ENCODE measurements at places on chromosomes 12 and 14. TPM values are rescaled to one million over a fixed set of nuclear protein-coding genes. Genes with fewer than 3 reads are reported as not detected.

DNA sequence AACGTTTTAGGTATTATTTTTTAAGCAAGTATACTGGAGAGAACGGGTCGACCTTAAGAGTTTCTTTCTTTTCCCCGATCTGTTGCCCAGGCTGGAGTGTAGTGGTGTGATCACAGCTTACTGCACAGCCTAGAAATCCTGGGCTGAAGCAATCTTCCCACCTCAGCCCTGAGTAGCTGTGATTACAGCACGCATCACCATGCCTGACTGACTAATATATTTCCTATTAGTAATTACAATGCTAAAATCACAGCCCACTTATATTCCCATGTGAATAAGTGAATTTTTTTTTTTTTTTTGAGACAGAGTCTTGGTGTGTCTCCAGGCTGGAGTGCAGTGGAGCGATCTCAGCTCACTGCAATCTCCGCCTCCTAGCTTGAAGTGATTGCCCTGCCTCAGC is 50.4 kb downstream of the DICER1 start:
- DNase-seq = no peak

DNA sequence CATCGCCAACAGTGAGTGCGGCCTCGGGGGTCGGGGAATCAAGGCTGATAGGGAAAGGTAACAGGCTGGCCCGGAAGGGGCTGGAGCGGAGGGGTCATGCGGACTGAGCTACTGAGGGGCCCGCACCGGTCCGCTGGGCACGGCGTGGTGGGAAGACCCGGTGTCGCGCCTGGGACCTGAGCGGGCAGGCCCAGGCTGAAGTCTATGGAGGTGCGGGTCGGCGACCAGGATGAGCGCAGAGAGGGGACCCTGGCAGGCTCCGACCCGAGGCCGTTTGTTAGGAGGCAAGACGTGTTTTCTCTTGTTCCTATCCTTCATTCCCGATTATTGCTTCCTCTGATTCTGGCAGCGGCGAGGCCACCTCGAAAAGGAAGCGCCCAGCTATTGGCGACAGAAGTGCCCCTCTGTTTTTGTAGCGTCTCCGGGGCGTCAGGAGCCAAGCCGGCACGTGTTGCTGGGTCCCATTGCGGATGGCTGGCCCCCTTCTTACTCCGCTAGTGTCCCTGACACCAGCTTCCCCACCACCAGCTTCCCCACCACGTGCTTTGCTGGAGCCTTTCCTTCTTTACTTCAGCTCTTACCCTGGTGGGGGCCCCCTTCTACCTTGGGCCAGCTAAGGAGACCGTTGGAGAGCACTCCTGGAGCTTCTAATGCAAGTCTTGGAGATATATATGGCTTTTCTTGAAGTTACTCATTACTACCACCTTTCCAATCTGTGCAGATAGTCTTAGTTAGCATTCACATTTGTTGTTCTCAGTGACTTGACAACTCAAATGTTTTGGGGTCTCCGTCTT is 653 bp downstream of the PA2G4 start:
- DNase-seq = peak; percentile 9

DNA sequence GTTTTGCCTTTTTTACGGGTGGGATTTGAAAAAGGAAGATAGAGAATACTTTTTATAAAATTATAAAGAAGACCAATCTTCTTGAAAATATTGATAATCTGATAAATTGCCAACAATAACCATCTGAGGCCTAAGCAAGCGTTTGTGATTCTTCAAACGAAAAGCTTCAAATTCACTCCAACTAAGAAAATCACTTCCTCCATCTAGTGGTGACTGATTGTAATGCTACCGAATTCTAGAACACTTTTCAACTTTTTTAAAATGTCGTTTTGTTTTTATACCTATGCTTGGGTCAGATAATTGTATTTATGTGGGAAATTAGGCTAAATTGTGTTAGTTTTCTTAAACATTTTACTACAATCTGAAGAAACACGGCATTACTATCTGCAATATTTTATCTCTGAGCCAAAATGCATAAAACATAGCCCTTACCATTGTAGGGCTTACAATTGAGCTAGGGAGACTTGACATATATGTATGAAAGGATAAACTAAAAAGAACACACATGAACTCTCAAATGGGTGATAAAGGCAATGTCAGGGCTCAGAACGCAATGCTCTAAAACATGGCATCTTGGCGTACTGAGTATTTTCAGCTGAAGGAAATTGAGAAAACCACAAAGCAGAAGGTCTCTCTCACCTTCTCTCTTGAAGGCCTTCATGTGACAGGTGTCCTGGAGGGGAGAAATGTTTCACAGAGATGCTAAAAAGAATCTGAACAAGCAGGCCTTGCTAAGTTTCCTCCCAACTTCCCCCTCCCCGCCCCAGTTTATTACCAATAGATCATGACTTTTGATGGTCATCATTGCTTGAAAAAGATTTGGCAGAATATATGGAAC is 36.8 kb upstream of the G2E3 start:
- no peak for DNase-seq

DNA sequence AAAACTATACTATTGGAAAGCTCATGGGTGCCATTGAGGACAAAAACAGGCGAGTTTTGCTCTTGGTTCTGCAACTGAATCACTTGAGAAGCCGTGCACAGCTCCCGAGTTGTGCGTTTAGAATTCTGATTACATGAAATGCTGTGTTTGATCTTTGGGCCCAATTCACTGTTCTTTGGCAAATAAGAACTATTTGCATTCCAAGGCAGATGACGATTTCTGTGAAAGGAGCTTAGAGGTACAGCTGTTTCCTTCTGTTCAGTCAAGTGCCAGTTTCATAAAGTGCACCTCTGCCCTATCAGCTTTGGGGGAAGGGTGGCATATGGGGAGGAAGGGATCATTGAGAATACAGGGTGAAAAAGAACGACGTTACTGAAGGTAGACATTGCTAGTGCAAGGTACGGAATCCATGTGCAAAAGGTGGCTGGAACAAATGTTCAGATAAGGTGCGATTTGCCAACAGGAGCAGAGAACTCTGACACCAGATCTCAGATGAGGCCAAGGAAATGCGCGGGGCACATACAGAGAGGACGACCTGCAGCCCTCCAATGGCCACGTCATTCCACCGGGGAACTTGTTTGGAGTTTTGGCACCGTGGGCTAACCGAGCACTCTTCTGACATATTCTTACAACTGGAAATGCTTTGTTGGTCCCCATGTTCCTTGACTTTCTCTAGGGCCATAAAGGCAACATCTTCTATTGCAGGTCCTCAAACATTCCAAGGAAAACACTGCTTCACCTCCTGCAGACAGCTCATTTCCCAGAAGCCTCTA is 30.1 kb downstream of the TCHP start:
- DNase-seq = no peak

- DNase-seq = no peak
These were observed 10.1 kb upstream of the CACNA2D4 start for GRCh38 chr12:1928439-1929121.

DNA sequence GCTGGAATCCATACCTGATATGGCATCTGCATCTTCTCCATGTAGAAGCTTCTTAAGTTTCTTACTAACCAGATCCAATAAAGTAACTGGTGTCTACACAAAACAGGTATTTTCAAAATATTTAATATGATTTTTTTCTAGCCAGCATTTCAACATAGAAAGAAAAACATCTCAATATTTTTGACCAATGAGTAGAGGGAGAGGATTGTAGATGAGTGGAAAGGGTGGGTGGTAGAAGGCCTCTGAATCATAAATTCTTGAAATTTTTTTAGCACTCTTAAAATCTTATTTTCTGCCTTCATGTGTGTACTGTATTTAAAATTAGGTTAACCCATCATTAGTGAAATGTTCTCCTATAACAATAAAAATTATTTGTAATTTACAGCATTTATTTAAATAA is 18.0 kb downstream of the DEPDC4 start:
- DNase-seq = no peak

DNA sequence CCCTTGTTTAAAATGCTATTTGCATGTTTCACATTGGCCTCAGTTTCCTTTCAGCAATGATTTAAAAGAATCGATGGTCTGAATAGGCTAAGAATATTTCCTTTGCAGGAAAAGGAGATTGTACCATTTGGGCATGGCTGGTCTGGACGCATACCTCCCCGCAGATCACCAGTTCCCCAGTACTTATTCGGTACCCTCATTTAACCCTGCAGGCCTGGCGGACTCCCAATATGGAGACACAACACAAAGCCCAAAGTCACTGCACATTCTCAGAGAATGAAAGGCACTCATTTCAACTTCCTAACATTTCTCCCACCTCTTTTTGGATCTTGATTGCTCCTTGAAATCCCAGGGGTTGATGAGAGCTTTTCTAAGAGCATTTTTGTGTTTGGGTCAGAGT is 152.9 kb downstream of the GCH1 start:
- DNase-seq = no peak

The FAM181A gene
- total RNA-seq = not detected

The FLRT2 gene
- not detected for total RNA-seq

DNA sequence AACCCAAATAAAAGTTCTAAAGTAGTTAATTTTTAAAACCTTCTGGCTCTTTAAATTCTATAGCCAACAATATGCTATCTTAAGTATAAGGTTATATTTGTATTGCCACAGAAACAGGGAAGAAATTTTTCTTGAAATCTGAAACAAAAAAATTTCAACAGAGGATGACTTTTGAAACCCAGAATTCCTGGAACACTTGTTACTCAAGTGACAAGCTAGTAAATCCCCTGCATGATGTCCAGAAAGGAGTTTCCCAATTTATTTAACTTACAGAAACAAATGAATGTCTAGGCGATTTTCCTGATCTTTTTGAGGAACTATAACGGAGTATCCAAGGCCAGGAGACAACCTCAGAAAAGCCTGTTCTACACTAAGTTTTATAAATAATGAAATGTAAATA is 69.6 kb downstream of the SLC41A2 start:
- no peak for DNase-seq

The RNASE3 gene
- total RNA-seq = not detected

DNA sequence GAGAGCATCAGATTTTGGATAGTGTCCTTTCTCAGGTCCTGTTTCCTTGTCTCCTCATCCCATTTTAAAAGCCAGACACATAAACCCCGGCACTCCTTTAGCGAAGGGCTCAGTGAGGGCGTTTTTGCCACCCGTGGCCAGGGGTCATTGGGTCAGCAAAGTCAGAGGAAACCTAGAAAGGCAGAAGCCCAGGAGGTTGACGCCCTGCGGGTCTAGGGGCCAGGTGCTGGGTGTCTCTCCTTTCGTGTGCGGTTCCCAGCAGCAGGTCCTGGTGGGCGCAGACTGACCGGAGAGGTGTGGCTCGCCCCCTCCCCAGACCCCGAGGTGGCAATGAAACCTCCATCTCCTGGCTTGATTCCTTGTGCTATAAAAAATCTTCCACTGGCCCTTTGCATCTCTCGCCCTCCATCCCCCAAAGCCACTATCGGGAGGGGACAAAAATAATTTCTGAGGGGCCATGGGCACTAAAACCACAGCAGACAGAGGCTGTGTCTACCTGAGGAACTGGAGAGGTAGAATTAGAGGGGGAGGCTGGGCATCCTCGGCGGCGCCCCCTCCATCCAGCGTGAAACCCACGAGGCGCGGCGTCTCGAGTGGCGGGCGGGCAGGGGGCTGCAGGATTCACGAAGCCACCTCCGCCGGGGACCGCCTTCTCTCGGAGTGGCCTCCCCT is 858 bp upstream of the FRMD6 start:
- no peak for DNase-seq

DNA sequence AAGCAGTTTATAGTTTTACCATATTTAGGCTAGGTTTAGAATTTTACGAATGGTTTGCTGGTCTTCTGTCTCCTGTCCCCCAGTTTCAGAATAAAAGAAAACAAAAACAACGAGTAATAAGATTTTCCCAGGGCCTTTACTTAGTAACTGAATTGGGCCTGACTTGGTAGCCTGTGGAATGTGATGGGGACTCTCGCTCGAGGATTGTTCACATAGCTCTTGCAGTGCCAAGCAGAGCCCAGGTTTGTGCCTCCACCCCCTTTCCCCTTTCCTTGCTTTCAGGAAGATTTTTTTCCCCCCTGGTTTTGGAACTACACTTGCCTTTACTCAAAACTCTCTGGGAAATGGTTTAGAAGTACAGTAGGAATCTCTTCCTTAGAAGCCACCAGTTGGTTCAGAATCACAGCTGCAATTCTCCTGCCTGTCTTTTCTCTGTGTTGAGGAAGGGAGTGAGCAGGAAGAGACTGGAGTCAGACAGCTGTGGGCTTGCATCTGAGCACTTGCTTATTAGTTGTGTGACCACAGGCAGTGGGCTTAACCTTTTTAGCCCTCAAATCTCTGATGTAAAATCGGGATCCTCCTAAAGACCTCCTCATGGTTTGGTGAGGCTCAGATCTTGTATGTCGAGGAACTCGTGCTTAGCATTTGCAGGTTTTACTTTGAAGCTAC is 501.2 kb downstream of the PCNX1 start:
- no peak for DNase-seq

DNA sequence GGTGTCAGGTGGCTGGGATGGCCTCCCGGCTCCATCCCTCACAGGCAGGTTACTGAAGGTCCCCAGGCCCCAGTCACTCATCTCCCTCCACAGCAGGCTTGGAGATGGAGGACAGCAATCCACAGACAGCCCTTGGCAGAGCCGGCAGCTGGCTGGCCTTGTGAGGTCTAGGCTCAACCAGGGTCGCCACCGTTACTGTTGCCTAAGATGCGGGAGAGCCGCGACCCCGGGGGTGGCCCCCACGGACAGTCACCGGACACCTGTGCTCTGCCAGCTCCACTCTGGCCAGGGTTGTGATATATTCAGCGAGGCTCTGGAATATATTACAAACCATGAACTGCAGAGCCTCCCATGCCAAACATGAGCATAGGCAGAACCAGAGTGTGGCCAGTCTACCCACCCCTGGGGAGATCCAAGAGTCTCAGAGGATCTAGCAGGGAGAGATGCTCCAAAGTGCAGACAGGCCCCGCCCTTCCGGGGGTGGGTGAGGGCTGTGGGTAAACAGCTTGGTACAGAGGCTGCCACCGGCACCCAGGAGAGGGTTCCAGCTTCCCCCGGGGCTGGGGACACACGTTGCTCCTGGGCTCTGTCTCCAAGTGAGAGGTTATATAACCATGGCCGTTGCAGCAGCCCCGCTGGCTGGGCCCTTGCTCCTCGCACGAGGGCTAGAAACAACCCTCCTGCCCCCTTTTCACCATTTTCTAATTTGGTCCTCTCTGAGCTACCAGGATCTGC is 55.9 kb upstream of the DIO3 start:
- no peak for DNase-seq

GRCh38 chr14:56855891-56856461 is 45.7 kb upstream of the OTX2 start:
- no peak for DNase-seq

The GNB3 gene
- total RNA-seq = 0.75 TPM

The CLEC4D gene
- not detected for total RNA-seq

DNA sequence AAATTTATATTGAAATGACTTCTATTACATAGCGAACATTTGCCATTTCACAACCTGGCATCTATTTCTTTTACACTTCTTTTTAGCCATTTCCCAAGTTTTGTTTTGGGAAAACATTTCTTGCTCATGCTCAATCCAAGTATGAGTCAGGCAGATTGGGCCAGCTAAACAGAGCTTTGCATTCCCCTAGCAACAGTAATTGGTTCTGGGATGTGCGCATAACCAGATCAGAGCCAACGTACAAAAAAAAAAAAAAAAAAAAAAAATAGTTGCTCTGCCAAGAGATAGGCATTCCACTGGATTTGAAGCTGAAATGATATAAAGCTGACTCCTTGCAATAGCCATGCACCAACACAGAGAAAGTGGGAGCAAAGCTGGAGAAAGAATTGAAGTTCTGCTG is 37.5 kb downstream of the PLCZ1 start:
- DNase-seq = no peak

The AKAP6 gene
- total RNA-seq = 1.2 TPM
